Activated T-helper 1 cell treated with anti-CD3 and anti-CD28 coated beads, Interleukin-2, amount 50 U/mL, for 16 hours (primary cell): ENCODE measurements at places on chromosomes 3 and 15.

DNA sequence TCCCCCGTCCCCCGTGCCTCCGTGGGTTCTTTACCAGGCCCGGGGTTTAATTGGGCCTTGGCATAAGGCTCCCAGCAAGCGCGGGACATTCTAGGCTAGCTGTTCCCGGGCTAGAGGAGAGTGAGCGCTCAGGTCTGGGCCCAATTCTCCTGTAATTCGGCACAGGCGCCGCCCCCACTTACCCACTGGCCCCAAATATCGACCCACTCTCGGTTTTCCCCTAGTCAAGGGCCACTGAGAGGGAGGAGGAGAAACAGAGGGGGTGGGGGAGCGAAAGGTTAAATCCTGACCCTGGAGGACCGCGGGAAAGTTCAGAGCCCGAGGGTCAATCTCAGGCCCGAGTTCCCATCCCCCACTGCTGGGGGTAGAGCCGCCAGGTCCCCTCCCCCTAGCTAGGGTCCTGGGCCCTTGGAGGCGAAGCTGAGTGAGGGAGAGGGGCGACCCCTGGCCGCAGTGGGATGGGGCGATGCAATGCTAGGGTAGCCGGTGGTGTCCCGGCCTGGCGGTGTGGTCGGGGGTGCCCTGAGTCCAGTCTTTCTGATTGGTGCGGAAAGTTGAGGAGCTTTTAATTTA, 8.5 kb upstream of the ONECUT1 start:
- DNase-seq, result no peak

DNA sequence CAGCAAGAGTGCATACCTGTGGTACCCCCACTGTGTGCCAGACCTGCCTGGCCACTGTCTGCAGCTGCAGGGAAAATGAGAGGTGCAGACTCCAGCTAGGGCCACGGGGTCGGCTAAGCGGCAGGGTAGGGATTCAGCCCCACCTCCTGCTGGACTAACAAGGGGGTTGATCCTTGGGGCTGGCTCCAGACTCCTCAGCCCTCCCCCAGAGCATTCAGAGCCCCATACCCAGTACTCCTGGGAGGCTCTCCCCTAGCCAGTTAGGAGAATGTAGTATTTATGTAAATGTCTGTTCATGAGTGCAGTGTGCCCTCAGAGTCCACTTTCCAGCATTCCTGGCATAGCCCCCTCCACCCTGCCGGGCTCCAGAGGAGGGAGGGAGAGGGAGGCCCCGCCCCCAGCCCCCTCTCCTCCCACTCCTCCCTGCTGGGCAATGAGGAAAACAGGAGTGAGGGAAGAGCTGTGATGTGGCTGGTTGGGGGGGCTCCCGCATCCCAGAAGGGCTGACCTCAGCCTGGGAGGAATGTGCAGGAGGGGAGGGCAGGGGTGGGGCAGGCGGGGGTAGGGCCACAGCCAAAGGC, 4.5 kb upstream of the SEMA3B start:
- DNase-seq, result no peak

DNA sequence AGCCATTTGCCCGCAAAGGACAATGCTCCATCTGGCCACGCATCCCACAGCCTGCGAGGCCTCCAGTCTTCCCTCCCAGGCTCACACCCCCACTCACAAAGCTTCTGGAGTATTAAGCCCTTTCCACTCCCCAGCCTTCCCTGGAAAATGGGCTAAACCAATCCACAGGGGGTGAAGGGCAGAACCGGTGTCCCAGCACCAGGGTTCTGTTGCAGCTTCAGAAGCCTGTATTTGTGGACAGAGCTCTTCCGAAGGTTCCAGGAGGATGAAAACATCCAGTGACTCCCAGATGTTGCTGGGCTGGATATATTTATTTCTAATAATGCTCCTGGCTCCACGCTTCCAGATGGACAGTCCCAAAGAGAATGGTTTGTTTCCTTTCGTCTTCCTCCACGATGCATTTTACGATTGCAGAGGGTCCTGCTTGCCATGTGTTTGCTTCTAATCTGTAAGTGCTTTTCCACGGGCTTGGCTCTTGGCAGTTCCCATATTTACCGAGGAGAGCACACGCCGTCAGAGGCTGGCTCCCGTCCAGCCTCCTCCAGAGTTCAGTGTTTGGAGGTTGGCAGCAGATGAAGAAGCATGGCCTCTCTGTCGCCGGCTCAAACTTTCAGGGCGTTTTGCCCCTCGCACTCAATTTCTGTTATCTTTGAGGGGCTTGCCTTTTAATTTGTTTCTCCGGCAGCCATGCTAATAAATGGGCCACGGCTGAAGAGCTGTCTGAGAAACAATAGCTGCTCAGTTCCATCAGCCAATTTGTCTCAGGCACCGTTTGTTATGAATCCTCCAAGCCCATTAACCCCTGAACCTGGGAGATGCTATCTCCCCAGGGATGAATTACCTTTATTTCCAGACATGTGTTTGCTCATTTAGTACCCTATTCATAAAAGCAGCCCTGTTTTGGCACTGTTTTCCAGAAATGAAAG, 367.9 kb upstream of the PROK2 start:
- DNase-seq, result no peak

DNA sequence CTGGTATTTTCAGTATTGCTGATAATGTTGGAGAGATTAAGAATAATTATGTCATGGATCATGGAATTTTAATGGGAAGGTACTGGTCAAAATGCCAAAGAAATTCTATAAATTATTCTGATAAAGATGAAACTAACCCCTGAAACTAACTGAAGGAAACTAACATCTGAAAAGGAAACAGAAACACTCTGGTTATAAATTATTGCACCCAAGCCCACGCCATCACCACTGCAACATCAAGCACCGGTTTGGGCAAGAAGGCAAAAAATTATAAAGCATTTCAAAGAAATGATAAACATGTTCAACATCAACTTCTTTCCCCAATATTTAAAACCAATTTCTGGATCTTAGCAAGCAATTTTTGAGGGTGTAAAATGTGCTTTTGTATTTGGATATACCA, 372.5 kb downstream of the TBC1D5 start:
- DNase-seq, result no peak

GRCh38 chr15:43899928-43900327, 73.1 kb downstream of the WDR76 start:
- no peak for DNase-seq

- DNase-seq, result no peak
Observed at GRCh38 chr3:178584722-178585380, 48.6 kb downstream of the KCNMB2 start.

- no peak for DNase-seq
Observed at GRCh38 chr15:100863796-100864267, 15.8 kb upstream of the ALDH1A3 start.

- DNase-seq, result no peak
Observed at GRCh38 chr3:184347321-184348056, 10.1 kb downstream of the FAM131A start.

DNA sequence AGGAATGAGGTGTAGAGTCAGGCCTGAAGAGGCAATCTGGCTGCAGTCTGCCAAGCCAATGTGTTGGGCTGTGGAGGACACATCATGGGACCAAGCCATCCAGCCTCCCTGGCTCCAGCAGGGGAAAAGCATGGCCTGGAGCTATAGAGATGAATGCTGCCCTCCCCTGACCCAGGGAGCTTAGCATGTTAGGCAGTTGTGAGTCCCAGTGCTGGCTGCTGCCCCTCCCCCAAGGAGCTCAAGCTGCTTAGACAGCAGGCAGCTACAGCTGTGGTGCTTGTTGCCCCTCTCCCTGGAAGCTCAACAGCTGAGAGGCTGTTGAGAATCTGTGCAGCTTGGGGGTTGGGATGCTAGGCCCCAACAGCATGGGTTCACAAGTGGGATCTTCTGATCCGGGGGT, 85.6 kb upstream of the DNAJC19 start:
- no peak for DNase-seq

DNA sequence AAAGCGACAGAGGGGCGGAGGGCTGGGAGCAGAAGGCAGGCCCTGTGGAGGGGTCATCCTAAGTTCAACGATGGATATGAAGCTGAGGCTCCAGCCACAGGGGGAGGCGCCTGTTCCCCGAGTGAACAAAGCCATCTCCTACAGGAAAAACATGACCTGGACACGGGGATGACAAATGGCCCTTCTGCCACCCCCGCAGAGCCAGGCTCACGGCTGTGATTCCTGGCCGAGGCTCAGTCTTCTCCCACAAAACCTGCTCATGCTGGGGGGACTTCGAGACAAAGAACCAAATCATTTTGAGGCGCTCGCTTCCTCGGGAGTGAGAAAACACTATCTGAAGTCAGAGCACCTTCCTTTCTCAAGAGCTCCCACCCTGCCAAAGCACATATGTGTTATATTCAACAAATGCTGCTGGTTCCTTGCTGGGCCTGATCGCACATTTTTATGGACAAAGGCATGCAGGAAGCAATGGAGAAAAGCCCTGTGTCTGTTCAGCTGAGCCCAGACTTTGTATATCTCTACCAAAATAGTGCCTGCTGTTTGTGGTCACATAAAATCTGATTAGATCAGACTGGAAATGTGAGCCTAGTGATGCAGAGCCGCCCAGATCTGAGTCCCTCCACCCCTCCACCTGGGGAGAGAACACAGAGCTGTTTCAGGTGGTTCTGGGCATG, 5.6 kb downstream of the RBP1 start:
- no peak for DNase-seq

DNA sequence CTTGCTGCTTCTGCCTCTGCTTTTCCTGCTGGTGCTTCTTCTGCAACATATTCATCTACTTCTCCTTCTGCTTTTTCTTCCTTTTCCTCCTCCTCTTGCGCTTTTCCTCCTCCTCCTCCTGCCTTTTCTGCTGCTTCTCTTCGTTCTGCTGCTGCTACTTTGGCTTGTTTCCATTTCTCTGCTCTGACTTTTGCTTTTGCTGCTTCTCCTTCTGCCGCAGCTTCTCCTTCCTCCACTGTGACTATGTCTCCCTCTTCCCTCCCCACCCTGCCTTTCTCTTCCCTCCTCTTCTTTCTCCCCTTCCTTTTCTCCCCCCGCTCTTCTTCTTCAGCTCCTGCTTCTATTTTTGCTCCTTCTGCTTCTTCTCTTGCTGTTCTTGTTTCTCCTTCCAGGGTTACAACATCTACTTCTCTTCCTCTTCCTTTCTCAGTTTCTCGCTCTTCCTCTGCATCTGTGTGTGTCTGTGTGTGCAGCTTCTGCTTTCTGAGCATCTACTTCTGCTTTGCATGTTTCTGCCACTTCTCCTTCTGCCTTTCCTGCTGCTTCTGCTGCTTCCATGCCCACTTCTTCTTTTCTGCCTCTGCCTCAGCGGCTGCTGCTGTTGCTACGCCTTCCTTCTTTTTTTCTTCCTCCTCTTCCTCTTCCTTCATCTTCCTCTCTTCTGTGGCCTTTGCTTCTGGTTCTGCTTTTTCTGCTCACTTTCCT, 51.4 kb downstream of the FAM43A start:
- no peak for DNase-seq

- DNase-seq, result no peak
Observed at GRCh38 chr3:48119505-48120193, 68.6 kb downstream of the CDC25A start.

GRCh38 chr15:96303503-96304056, 26.9 kb upstream of the NR2F2 start:
- no peak for DNase-seq

GRCh38 chr3:187626581-187626980, 43.6 kb downstream of the SST start:
- DNase-seq, result no peak

GRCh38 chr3:166526881-166527280, 689.7 kb upstream of the BCHE start:
- DNase-seq, result no peak
